ENCODE measurements at places on chromosomes 13 and 19.

- no peak for DNase-seq
Observed at GRCh38 chr19:55141696-55142095, 7.3 kb downstream of the TNNT1 start.

DNA sequence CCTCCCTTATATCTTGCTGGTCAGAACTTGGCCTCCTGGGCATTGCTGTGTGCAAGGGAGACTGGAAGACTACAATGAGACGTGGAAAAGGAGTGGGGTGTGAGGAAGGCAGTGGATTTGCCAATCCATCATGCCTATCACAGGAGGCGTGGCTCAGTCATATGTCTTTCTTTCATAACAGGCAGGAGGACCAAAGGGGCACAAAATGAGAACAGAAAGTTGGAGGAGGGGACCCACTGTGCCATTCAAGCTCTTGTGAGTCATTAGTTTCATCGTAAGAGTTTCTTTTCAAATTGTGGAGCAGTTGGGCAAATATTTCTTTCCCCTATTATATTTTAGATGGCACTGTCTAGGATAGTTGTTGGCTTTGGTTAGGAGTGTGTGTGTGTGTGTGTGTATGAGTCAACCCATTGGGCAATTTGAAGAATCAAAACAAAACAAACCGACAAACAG, 471.5 kb downstream of the TSHZ3 start:
- DNase-seq = no peak

DNA sequence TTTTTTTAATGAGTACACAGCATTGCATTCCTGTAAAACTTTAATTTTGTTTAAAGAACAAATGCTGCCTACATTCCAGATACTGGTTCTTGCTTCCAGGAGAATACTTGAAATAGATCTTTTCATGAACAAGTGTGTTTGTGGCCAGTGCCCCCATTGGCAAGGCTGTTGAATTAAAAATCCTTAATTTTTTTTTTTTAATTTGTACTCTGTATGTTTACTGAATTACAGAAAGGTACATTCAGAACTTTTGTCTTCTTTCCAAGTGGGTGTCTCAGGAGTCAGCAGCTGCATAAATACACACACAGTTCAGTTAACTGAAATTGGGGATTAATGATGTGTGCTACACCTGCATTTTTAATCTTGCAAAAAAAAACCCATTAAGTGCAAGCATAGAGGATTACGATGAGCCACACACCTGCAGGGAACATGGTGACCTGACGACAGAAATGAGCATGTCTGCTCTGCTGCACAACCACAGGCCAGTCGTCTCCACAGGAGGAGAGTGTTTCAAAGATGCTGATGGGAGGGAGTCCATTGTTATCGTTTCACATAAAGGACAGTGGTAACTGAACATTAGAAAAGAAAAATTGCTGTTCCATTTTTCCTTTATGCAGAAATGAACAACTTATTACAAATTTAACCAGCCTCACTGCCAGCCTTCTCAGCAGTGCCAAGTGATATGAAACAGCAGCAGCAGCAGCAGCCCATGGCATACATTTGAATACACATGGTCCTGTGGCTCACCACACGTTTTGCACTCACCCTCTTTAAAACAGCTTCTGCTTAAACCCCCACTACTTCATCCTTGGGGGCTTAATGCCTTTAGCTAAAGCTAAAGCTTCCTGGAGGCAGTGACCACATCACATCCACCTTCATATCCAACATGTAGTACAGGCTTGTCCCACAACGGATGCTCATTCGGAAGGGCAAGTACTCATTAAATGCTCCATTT, 72.3 kb upstream of the RFC3 start:
- no peak for DNase-seq

GRCh38 chr13:36783890-36784289, 35.1 kb upstream of the RFXAP start:
- DNase-seq = no peak

GRCh38 chr13:113560645-113561416, 23.7 kb upstream of the TFDP1 start:
- no peak for DNase-seq
